ENCODE measurements at places on chromosomes 2 and 18.

DNA sequence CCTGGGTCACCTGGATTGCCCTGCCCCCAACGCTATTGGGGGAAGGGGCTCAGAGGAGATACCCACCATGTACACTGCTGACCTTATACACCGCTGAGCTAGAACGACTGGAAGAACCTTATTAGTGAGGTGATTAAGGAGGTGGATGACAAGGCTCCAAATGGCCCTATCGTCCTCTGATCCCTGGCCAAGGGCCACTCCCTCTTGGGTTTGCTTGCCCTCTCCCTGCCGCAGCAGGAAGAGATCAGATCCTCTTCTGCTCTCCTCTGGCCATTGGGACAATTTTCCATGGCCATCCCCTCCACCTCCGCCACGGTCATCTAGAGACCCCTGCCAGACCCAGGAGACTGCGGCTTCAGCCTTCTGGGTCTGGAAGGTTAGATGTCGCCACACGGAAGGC lies 1.2 kb downstream of the ZNF514 start:
- DNase-seq: no peak

GRCh38 chr18:48111587-48111986 lies 181.1 kb upstream of the SMAD2 start:
- DNase-seq: no peak

GRCh38 chr2:9753665-9754531 lies 89.4 kb upstream of the TAF1B start:
- DNase-seq: no peak

DNA sequence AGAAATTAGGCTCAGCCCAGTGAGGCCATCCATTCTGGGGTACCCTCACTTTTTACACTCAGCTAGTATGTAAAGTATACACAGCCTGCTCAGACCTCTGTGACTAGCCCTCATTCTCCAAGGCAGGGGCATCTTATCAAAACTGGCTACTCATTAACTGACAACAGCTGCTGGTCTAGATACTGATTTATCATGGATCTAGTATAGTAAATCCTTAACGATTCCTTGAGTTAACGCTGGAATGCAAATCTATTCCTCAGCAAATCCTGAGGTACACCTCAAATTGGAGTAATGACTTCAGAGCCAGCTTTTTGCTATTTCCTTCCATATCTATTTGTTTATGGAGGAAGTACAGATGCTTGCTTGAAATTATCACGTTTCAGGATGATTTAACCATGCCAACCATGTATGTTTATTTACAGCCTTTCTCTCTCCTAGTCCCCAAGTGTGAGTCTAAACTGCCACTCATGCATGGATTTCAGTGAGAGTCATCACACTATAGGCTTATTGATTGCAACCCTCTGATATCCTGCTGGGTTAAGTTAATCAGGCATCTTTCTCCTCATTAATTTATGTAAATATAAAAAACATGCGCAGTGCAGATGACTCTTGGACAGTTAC lies 70.2 kb upstream of the DOK6 start:
- no peak for DNase-seq

GRCh38 chr2:176242276-176242675 lies 27.0 kb upstream of the MTX2 start:
- no peak for DNase-seq

DNA sequence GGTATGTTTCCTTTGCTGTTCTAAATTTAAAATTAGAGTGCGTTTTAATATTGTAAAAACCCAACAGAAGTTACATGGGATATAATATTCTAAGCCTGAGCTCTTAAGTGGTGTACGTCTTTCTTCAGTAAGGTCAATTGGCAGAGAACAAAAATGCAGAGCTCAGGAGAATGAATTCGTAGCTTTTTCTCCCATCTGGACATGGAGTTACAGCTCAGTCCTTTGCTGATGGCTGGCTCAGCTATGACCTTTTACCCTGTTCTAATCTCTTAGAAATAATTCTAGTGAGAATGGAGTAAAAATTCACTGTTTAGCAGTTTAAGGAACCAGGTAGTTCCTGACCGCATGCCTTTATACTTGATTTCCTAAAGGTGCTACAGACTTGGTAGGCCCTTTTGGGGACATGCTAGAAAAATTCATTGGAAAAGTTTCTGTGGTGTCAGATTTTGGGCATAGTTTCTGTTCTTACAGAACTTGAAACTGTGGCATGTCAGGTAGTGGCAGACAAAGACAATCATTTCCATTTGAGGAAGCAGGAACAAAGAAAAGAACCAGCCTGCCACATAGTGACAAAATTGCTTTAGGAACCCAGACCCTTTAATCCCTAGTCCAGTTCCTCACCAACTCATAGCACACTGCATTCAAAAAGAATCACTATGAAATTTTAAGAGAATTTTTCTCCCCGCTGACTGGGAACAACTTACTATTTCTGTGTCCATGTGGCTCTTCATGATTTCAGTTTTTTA lies 566.8 kb upstream of the ZNF804A start:
- DNase-seq: no peak

GRCh38 chr2:240595381-240596079 lies 9.0 kb downstream of the CAPN10 start:
- no peak for DNase-seq

- DNase-seq: no peak
Observed at GRCh38 chr2:96759548-96759947, 1.2 kb upstream of the CNNM4 start.

DNA sequence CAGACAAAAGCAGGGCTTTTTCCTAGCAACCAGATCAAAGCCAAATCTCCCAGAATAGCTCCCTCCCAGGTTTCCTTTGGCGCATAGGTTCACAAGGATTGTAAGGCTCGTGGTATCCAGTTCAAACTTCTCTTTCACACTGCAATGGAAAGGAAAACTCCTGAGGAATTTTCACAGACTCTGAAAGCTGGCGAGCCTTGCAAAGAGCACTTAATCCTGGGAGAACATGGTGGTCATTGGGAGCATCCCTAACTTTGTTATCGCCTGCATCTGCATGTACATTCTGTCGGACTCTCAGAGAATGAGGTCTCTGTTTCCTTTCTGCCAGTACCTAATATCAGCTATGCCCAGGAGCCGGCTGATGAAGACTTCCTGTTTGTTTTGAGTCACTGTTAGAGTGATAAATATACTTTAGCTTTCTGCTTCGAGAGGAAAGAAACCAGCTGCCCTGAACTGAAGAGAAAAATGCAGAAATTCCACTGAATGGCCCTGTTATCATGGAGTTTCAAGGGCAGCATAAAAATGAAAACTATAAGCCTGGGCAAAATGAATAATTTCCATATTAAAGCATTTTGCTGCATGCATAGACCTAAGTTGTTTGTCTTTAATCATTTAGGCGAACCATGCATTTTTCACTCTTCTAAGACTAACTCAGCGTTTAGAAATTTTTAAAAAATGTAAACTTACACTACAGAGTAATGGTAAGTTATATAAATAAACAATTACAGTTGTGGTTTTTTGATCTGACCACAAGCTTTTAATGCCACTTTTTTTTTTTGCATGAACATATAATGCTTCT lies 76.4 kb upstream of the ZEB2 start:
- DNase-seq: peak; percentile 25

GRCh38 chr2:12761104-12761503 lies 44.4 kb downstream of the TRIB2 start:
- DNase-seq: no peak
